ENCODE measurements at places on chromosomes 11 and 22. TPM values are rescaled to one million over a fixed set of nuclear protein-coding genes. Genes with fewer than 3 reads are reported as not detected.

Gene FAM180B
- total RNA-seq: 0.22 TPM

Gene ANO1
- 7.7 TPM for total RNA-seq

Gene OR2AG1
- not detected for total RNA-seq

Gene TSSK2
- not detected for total RNA-seq

Gene ADM2
- total RNA-seq: not detected

Gene ANKK1
- total RNA-seq: not detected

Gene NXPE1
- not detected for total RNA-seq

Gene SHISA8
- 2.2 TPM for total RNA-seq

Gene PAX6
- total RNA-seq: not detected

Gene KCNK7
- total RNA-seq: 0.85 TPM

Gene SELENOO
- 15.0 TPM for total RNA-seq

Gene CCDC81
- 0.71 TPM for total RNA-seq

Gene HTATIP2
- 17.4 TPM for total RNA-seq
